Cortex of kidney (tissue), 1 donor: ENCODE measurements at places on chromosomes 7 and 10.

GRCh38 chr10:71774916-71775702, 1.8 kb upstream of the VSIR start:
- DNase-seq, result no peak

- DNase-seq, result no peak
These were observed 10.2 kb downstream of the ALKBH4 start for GRCh38 chr7:102454468-102454867.

DNA sequence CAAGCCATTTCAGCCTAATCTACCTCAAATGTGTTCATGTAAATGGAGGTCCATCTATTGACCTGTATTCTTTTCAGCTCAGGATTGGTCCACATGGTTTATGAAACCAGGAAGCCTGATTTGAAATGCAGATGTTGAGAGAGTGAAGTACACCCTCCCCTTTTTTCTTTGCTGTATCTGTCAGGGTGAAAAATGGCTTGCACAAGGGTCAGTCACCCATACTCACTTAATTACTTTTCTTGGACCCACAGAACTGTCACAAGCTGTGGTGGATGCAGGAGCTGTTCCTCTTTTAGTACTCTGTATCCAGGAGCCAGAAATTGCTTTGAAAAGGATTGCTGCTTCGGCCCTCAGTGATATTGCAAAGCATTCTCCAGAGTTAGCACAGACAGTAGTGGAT, 41.2 kb downstream of the SPAG6 start:
- DNase-seq, result no peak

GRCh38 chr10:71191551-71192076, 20.8 kb upstream of the UNC5B start:
- DNase-seq, result no peak

DNA sequence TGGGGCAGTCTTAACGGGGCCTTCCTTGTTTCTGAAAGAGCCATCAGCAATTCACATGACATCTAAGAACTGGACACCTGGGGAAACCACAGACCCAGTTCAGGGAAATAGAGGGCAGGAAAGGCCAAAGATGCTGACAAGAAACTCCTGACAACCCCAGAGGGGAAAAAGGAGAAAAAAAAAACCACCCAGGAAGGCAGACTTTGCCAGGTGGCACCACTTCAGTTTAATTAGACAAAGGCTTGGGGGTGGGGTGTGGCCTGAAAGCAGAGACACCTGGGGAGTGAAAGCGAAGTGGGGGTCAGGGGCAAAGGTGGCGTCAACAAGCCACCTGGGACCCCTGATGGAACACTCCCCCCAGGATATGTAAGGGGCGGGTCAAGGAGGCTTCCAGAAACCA, 53.6 kb downstream of the RAB11FIP2 start:
- no peak for DNase-seq

DNA sequence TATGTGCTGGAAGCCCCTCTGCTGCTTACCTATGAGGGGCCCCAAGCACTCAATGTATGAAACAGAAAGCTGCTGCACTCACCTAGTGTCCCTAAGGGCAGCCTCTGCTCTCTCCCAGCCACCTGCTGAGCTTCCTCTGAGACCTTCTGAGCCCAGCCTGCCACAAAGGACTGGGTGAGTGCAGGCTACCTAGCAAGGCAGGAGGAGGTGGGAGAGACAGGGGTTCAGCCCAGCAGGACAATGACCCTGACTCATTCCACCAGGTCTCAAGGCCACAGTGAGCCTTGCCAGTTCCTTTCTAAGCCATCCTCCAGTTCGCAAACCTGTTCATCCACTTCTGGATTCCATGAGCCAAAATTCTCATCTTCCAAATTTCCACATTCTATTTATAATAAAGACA, 16.3 kb downstream of the VOPP1 start:
- no peak for DNase-seq

DNA sequence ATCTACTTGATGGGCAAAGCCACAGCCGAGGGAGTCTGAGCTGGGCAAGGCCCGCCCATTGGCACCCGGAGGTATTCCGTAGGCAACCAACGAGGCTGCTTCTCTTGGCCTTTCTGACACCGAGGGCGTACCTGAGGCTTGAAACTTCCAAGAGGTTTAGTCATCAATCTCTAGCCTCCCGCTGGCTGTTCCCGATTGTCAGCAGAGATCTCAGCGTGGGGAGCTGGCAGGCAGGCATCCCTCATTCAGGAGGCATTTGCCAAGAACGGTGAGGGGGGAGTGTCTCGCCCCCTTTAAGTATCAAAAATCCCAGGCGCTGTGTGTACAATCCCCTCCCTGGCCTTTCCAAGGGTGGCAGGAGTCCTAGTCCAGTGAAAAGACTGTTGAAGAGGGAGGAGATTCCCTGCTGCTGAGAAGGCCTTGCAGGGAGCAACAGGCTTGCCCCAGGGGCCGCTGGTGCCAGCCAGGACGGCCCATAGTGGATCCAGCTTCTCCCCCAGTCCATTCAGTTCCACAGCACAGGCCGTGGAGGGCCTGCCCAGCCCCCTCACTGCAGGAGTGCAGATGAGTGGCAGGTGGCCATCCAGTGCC, 39.7 kb downstream of the OAT start:
- no peak for DNase-seq

DNA sequence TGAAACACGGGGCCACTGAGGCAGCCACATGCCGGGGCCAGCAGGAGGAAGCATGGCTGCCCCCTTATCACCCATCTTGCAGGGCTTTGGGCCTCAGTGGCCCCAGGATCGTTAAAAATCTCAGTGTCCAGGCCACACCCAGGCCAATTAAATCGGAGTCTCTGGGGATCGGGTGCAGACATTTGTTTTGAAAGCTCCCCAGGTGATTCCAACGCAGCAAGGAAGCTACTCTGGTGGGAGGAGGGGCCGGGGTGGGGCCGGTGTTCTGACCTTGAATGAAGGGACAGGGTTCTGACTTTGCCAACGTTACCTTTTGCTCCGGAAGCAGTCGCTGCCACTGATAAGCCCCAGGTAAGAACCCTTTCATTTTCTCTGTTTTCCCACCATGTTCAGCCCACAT, 412.3 kb upstream of the FOXK1 start:
- DNase-seq, result no peak

GRCh38 chr7:157694376-157694665, 357.5 kb downstream of the DNAJB6 start:
- no peak for DNase-seq
